ENCODE measurements at places on chromosomes 3 and 15. TPM values are rescaled to one million over a fixed set of nuclear protein-coding genes. Genes with fewer than 3 reads are reported as not detected.

- no peak for DNase-seq
These were observed 226.9 kb upstream of the MRPL3 start for GRCh38 chr3:131729643-131730017.

- DNase-seq, result no peak
These were observed 8.5 kb upstream of the IREB2 start for GRCh38 chr15:78429477-78429876.

DNA sequence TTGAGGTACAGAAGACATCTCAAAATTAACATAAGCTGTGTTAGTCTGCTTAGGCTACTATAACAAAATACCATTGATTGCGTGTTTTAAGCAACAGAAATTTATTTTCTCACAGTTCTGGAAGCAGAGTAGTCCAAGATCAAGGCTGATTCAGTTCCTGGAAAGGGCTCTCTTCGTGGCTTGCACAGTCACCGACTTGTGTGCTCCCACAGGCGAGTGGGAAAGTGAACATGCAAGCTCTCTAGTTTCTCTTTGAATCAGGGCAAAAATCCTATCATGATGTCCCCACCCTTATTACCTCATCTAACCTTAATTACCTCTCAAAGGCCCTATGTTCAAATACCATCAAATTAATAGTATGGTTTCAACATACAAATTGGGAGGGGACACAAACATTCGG, 505.9 kb downstream of the ZIC1 start:
- DNase-seq, result no peak

DNA sequence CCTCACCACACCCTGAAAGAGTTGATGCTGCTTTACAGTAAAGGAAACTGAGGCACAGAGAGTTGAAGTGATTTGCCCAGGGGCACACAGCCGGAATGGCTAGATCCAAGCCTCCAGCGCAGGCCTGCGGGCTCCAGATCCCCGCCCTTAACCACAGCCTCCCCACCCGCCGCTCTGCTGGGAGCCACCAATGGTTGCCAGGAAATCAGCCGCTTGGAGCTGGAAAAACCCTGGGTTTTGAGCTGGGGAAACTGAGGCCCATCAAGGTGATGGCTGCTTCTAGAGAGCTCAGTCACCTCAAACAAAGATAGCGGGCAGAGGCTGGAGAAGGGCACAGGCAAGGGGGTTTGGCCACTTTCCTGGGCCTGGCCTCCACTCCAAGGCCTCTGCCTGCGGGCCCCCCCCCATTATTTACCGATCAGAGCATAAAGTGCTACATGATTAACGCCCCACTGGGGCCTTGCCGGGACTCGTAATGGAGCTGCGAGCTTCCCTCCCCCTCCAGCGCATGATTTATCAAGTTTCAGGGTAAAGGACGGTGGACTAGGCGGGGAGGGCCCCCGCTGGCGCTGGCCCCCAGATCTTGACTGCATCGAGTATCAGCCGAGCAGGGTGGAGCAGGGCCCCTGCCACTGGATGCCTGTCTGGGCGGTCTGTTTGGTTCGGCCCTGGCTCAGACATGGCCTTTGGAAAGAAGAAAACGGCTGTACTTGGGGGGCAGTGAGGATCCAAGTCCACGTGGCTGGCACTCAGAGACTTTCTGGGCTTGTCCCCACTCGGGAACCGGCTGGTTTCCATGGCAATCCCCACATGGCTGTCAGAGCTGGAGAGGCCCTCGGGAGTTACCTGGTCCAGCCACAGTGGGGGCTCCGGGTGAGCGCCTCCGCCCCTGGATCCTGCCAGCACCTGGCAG, 9.1 kb downstream of the PLXND1 start:
- DNase-seq, result no peak

- DNase-seq, result no peak
These were observed 75.0 kb upstream of the GCNT3 start for GRCh38 chr15:59536553-59536952.

DNA sequence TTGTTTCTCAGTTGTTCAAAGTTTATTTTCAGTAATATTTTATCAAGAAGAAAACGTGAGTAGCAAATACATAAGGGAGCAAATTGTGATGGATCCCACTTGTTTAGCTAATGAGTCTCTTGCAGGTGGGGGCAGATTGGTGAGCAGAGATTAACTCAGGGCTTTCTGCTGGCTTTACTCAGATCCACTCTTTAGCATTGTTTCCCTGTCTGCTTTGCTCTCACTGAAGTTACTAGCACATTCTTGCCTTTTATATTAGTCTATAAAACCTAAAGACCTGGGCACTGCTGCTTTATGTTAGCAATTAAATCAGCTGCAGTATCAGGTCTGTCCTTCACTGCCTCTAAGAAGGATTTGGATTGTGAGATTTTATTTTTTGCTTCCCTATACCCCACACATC, 71.5 kb downstream of the STAC start:
- no peak for DNase-seq

GRCh38 chr3:55162031-55162795, 234.4 kb upstream of the LRTM1 start:
- DNase-seq, result no peak

GRCh38 chr3:197694251-197694650, 42.5 kb downstream of the RUBCN start:
- DNase-seq, result no peak

Gene ADCY5
- 3.8 TPM for total RNA-seq

Gene HIGD2B
- not detected for total RNA-seq

Gene SLC38A3
- total RNA-seq, result 242 TPM

Gene PPM1L
- total RNA-seq, result 26.4 TPM

Gene KBTBD12
- total RNA-seq, result 0.05 TPM

Gene NOX5
- total RNA-seq, result 0.13 TPM

Gene OSTN
- not detected for total RNA-seq

Gene ERICH6
- total RNA-seq, result not detected

Gene SLC9A9
- 2.5 TPM for total RNA-seq

Gene MINAR1
- 0.05 TPM for total RNA-seq
